ENCODE measurements at places on chromosomes 5 and 9. TPM values are rescaled to one million over a fixed set of nuclear protein-coding genes. Genes with fewer than 3 reads are reported as not detected.

Gene LCN2
- not detected for total RNA-seq

Gene NRARP
- total RNA-seq, result 17.2 TPM

Gene ADAMTS12
- total RNA-seq, result 1.2 TPM

Gene SPINK13
- total RNA-seq, result not detected

Gene ELOVL7
- 38.7 TPM for total RNA-seq

Gene IL5
- not detected for total RNA-seq

DNA sequence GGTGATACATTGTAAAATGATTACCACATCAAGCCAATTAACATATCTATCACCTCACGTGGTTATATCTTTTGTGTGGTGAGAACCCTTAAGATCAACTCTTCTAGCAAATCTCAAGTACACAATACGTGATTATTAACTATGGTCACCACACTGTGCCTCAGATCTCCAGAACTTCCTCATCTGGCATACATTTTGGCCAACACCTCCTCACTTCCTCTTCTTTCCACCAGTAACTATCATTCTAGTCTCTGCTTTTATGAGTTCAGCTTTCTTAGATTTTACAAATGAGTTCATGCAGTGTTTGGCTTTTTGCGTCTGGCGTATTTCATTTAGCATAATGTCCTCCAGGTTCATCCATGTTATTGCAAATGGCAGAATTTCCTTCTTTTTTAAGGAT is 35.8 kb downstream of the PRKACG start:
- no peak for DNase-seq

- DNase-seq, result peak; percentile 60
Measured at GRCh38 chr5:87899721-87900131, 368.9 kb downstream of the TMEM161B start.

- no peak for DNase-seq
Measured at GRCh38 chr9:7115606-7116005, 357.8 kb downstream of the KDM4C start.

DNA sequence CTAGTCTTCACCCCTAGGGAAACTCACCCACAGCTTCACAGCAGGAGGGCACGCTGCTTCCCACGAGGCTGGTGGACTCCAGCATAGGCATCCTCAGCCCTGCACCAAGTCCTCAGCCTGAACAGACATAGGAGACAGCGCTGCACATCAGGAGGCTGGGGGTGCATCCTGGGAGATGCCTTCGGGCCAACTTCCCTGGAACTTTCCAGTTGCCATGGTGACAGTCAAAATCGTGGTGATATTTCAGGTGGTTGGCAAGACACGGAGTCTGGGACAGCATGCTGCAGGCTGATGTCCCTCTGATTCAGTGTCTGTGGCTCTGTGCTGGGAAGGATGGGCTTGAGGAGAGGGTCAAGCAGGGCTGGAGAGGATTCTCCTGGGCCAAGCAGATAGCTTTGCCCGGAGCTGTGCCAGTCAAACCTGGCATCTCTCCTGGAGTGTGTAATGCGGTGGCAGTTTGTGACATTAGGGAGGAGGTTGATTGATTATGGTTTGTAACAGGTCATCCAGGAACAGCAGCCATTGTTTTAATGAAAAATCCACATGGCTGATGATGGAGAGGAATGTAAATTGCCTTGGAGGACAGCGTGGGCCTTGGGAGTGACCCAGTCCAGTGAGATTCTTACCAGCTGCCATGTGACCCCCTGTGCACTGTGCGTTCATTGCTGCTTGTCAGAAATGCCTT is 35.6 kb upstream of the SEMA4D start:
- DNase-seq, result no peak

DNA sequence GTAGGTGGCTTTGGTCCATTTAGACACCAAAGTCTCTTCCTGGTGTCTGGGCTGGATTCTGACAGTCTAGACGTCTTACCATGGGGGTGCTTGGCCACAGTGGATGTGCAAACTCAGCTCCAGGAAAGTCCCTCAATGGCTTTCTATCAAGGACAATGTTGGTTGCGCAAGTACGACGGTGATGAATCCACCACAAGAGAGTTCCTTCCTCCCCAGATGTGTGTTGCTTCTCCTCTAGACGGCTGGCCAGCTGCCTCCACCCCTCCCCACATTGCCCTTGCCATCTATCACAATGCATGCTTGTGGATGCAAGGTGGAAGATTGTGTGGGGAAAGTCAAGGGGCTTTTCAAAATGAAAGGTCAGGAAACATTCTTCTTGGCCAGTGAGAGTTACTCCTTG is 89.7 kb upstream of the IRX2 start:
- DNase-seq, result no peak

DNA sequence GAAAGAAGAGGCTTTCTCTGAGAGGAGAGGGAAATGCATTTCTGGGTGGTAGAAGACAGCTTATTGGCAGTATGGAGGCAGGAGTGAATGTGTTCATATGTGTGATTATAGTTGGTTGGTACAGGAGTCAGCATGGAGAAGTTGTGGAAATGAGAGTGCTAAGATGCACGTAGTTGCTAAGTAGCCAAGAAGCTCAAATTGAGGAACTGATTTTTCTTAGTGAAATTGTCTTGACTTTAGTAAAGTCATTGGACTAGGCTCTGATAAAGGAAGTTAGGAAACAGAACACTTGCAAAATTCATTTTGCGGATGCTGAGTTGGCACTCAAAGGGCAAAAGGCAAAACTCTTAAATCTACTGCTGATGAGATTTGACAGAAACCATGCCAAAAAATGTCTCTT is 158.9 kb upstream of the VCAN start:
- DNase-seq, result no peak

GRCh38 chr5:126383246-126383645 is 40.0 kb upstream of the GRAMD2B start:
- no peak for DNase-seq

DNA sequence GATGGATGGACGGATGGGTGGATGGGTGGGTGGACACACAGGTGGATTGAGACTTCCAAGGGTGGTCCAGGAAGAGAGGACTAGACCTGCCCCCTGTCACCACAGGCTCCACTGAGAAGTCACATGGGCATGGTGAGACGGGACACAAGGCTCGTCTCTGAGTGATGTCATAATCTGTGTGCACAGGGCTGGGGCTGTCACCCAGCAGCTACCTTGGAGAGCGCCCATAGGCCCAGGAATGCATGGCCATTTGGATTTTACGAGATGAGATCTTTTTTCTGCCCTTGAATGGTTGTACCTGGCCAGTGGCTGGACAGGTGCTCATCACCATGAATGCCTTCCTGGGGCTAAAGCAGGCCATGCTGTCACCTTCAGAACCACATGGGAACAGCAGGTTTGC is 3.1 kb downstream of the OLFM1 start:
- DNase-seq, result no peak

DNA sequence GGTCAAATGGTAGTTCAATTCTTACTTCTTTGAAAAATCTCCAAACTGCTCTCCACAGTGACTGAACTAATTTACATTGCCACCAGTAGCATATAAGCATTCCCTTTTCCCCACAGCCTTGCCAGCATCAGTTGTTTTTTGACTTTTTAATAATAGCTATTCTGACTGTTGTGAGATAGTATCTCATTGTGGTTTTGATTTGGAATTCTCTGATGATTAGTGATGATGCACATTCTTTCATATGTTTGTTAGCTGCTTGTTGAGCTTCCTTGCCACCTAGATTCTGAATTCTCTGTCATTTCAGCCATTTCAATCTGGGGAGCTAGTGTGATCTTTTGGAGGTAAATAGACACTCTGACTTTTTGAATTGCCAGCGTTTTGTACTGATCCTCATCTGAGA is 24.0 kb downstream of the CDK20 start:
- no peak for DNase-seq

GRCh38 chr9:127360250-127360649 is 36.7 kb upstream of the SLC2A8 start:
- DNase-seq, result no peak

DNA sequence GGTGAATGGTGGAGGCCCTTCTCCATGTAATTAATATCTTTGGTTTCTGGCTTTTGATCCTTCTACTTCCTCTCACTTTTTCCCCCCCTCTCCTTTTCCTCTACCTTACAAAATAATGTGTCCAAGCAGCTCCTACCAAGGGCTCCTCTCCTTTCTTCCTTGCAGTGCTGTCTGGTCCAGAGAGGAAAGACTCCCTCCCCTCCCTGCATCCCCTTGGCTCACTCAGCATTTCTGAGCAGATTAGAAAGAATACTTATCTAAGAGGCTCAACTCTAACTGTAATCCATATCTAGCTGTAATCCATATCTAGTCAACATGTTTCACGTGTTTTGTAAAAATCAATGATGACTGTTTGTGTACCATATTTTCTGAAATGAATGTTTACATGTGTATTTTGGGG is 97.4 kb downstream of the GAPVD1 start:
- DNase-seq, result no peak

DNA sequence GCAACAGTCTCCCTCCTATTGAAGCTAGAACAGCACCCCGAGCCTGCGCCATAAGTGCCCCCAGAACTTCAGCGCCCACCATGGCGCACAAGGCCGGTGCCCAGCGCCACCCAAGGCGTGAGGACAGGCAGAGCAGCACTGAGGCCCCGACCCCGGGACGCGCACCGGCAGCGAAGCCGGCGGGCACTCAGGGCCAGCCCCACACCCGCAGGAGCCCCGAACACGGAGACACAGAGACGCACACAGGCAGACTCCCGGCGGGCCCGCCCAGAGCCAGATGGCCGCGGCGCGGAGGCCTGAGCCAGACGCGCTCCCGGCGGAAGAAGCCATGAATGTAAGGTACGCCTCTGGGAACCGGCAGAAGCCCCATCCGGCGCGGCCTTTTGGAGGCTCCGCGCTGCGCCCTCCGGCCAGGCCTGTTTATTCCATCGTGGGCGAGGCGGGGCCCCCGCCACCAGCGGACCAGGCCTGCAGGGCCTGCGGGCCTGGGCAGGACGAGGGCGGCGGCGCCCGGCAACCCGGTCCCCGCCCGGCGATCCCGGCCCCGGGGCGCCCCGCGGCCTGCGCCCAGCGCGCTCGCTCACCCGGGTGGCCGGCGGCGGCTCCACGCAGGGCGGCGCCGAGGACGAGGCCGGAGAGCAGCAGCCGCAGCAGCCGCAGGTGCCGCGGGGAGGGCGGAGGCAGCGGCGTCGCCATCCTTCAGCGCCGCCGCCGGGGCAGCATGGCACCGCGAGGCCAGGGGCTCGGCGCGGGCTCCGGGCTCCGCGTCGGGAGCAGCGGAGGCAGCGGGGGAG is 486 bp downstream of the NPDC1 start:
- DNase-seq, result no peak

- DNase-seq, result no peak
Measured at GRCh38 chr5:137696481-137696880, 39.4 kb downstream of the KLHL3 start.
